GM04504 (cell line): ENCODE measurements at places on chromosomes 2 and 18.

GRCh38 chr2:144914113-144914512 is 394.2 kb upstream of the ZEB2 start:
- DNase-seq: no peak

- no peak for DNase-seq
Observed at GRCh38 chr2:45697190-45697589, 45.7 kb downstream of the PRKCE start.

- no peak for DNase-seq
Observed at GRCh38 chr2:133431289-133431688, 137.0 kb downstream of the NCKAP5 start.

DNA sequence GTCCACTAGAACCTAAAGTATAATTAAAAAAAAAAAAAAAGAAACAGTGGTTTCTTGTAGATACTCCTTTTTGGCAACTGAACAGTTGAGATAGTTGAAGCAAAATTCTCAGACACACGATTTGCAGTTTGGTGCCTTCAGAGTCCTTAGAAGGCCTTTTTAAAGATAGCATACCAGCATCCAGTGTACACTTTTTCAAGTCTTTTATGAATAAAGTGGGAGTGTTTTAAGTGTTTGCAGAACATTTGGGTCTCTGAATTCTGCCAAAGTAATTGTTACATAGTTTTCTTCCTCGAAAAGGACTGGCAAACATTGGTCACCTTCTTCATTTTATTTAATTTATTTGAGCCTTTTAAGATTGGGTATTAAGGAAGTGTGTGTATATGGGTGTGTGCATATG is 62.3 kb downstream of the SPTBN1 start:
- no peak for DNase-seq

GRCh38 chr2:189516546-189516945 is 64.0 kb downstream of the SLC40A1 start:
- no peak for DNase-seq

DNA sequence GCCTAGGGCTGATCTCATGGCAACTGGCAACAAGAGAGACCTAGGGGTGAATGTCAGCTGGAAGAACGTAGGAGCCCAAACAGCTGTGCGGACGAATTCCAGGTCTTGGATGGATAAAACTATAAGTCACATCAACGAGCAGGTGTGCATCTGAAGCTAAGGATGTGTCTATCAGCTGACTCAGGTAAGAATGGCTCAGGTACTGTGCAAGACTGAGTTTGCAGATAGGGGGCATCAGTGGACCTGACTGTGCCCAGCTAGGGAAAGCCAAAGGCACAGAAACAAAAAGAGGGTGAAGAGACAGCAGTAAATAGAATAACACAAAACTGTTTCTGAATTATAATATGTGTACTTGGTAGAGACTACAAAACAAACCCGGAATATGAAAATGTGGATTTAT is 357.3 kb downstream of the ZEB2 start:
- no peak for DNase-seq

DNA sequence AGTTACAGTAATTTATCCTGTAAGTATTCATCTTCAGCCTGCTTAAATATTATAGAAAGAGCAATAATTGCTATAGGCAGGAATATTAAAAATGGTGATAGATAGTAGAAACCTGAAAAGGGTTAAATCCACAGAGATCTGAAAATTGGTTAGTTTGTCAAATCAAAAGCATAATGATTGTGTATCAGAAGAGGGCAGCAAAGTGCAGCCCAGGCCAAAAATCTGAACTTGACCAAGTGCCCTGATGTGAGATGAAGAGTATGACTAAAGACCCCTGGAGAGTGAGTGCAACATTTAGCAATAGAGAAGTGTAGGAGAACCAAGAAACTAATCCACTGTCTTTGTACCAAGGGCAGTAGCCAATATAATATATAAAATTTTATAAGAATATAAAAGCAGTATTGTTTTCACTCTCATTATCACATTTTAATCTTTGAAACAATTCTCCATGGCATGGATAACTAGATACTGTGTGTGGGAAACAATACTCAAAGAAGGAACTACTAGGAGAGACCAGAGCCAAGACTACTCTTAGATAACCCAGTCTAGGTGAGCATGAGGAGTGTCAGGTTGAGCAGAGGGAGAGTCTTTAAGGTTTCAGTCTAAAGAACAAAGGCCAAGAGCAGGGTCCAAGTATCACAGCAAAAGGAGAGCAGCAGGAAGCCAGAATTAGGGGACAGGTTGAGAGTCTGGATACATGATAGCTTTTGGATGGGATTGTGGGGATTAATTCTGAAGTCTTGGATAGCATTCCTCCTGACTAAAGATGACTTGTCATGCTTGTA is 148.7 kb downstream of the CALCRL start:
- no peak for DNase-seq

GRCh38 chr2:44358503-44358902 is 2.8 kb downstream of the PREPL start:
- no peak for DNase-seq
